ENCODE measurements at places on chromosomes 4 and X. TPM values are rescaled to one million over a fixed set of nuclear protein-coding genes. Genes with fewer than 3 reads are reported as not detected.
A peak's percentile ranks its signal among the peaks of the same experiment; 100 is the strongest.

GRCh38 chrX:82087699-82088098, 885.8 kb downstream of the SH3BGRL start:
- H3K27me3 ChIP-seq = no peaks in the 10 kb centered on the region
- H3K4me1 ChIP-seq = no peaks in the 10 kb centered on the region
- DNase-seq = no peak
- H3K27ac ChIP-seq = no peak overlapping the region
- no peak overlapping the region for H3K4me3 ChIP-seq
- H3K36me3 ChIP-seq = no peaks in the 10 kb centered on the region

The PCDH11X gene
- not detected for total RNA-seq

DNA sequence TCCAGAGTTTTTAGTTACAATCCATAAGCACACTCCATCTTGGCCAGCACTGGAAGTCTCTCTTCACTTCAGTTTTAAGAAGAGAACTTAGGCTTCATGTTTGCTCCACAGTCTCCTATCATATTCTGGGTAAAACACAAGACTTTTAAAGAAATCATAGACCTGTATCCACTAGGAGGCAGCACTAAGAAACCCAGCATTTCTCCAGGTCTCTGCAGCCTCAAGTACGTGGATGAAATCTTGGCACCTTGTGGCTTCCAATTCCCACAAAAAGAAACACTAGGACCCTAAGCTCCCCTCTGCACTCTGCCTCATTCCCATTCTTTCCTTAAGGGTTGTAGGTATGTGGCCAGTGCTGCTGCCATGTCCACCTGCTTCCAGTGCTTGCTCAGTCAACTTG, 367.3 kb upstream of the CASK start:
- no peaks in the 10 kb centered on the region for H3K4me1 ChIP-seq
- no peak overlapping the region for H3K4me3 ChIP-seq
- H3K27me3 ChIP-seq = no peaks in the 10 kb centered on the region
- no peak for DNase-seq
- H3K36me3 ChIP-seq = no peaks in the 10 kb centered on the region

DNA sequence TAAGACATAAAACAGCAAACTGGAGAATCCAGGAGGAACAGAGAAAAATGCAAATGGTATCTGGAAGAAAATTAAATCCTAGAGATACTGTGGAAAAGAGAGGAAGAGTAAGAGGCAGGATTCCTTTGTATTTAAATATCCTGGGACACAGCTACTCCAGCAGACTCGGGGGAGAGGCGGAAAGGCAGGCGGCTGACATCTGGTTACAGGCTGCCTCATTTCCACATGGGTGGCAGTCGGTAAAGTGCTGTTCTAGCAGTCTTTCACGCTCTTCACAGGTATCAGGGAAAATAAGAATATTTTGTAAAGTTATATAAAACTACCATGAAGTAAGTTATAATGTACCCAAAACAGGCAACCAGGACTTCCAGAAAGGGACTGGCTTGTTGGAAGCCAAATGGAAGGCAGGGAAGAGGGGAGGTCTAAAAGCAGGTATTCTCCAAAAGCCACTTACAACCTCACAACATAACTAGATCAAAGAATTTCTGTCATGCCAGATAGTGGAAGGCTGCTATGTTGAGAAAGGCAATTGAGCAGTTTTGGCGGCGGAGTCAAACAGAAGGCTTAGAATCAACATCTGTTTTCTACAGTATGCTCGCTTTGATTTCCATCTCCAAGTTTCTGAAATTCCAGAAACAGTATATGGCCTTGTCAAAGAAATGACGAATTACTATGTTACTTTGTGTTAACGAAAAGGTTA, 1.3 kb upstream of the TIGD2 start:
- H3K36me3 ChIP-seq = no peaks in the 10 kb centered on the region
- DNase-seq = no peak
- H3K27me3 ChIP-seq = peaks cover 4% of the 10 kb centered on the region
- peak overlapping the region; percentile 49 for H3K4me3 ChIP-seq
- H3K4me1 ChIP-seq = peaks cover 15% of the 10 kb centered on the region

GRCh38 chr4:15947684-15948083, 9.1 kb upstream of the FGFBP1 start:
- no peak for DNase-seq
- H3K27ac ChIP-seq = no peak overlapping the region
- no peaks in the 10 kb centered on the region for H3K36me3 ChIP-seq
- no peak overlapping the region for H3K4me3 ChIP-seq
- H3K27me3 ChIP-seq = no peaks in the 10 kb centered on the region

The HGFAC gene
- total RNA-seq = not detected

DNA sequence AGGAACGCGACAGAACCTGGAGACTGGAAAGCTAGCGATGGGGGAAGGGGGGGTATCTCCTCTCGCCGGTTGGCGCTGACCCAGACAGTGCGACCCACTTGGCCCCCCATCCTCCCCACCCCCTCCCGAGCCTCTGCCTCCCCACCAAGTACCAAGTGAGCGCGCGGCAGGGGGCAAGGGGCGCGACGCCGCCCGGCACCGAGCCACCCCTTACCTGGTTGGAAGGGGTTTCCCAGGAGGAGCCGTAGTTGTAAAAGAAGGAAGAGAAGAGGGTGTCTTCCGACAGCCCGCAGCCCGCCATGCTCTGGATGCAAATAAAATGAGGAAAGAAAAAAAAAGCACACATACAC, 112.2 kb downstream of the DHX15 start:
- H3K4me3 ChIP-seq = peak overlapping the region; percentile 28
- no peak overlapping the region for H3K27ac ChIP-seq
- no peak for DNase-seq
- peaks cover 12% of the 10 kb centered on the region for H3K27me3 ChIP-seq
- H3K36me3 ChIP-seq = no peaks in the 10 kb centered on the region

The ABRAXAS1 gene
- total RNA-seq = 10.8 TPM

- no peak overlapping the region for H3K4me3 ChIP-seq
- H3K4me1 ChIP-seq = no peaks in the 10 kb centered on the region
- H3K27me3 ChIP-seq = no peaks in the 10 kb centered on the region
- no peak overlapping the region for H3K27ac ChIP-seq
These were observed 30.1 kb downstream of the NEUROG2 start for GRCh38 chr4:112485930-112486329.

- H3K27me3 ChIP-seq = no peaks in the 10 kb centered on the region
- H3K36me3 ChIP-seq = no peaks in the 10 kb centered on the region
- no peak overlapping the region for H3K4me3 ChIP-seq
- no peak for DNase-seq
- no peaks in the 10 kb centered on the region for H3K4me1 ChIP-seq
- no peak overlapping the region for H3K27ac ChIP-seq
These were observed 90.2 kb downstream of the TET2 start for GRCh38 chr4:105236916-105237311.

- peaks cover 91% of the 10 kb centered on the region for H3K4me1 ChIP-seq
- H3K36me3 ChIP-seq = no peaks in the 10 kb centered on the region
- H3K4me3 ChIP-seq = peak overlapping the region; percentile 6
- DNase-seq = no peak
These were observed 492.1 kb downstream of the INPP4B start for GRCh38 chr4:142354041-142354440.

The LANCL3 gene
- total RNA-seq = 0.49 TPM

All from CD8-positive, alpha-beta memory T cell (primary cell).